CD4-positive, alpha-beta T cell treated with Interleukin-10 for 1 hour (primary cell): ENCODE measurements at places on chromosomes 3 and 15.

DNA sequence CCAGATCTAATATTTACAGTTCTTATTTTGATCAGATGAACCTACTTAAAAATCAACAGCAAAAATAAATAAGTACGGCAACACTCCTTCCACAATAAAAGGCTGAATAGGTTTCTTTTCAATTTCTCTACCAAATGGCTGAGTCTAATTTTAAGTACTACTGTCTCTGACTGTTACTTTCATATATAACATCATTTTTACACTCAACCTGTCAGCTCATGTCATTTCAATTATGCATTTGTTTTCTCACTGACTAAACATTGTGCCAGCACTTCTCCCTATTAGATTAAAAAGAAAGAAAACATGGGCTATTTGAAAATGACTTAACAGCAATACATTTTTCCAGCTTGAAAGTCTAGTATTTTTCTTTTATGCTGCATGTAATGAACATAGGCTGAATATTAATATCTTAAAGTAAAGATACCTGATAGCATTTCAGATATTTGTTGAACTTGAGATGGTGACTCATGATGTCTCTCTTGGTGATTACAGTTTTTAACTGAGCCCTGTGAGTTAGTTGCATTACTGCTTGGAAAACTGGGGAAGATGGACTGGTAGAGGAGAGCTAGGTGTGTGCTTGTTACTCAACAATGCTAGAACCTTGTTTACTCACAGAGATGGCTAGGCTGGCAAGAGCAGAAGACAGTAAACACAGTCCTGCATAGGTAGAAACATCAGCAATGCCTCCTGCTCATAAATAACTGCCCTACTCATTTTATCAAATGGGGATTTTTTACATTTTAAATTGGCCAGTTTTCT lies 73.9 kb downstream of the PEX5L start:
- DNase-seq = no peak

GRCh38 chr3:186930143-186930640 lies at the start of gene ST6GAL1:
ST6GAL1 (plus strand) TSS chr3:186930526; CDS start chr3:187042704, 112,178 bp downstream.
- peak; percentile 59 for DNase-seq

DNA sequence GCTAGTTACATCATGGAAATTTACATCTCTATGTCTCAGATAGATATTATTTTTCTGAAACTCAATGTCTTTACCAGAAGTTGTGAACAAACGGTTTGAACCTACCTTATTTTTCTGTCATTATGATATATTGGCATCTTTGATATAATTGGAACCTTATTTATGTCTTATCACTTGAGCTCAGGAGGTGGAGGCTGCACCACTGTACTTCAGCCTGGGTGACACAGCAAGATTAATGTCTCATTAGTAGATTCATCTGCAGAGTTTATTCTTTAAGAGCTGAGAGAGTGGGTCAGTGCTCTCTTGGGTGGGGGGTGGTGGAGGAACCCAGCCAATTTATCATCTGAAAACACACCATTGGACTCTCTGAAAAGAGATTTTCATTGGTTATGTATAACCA lies 21.4 kb downstream of the SCG3 start:
- no peak for DNase-seq

GRCh38 chr3:102483556-102483955 lies 48.7 kb downstream of the ZPLD1 start:
- no peak for DNase-seq

- DNase-seq = no peak
Observed at GRCh38 chr15:38991701-38992100, 427.1 kb upstream of the RASGRP1 start.

- no peak for DNase-seq
Observed at GRCh38 chr15:49062900-49063299, 16.7 kb upstream of the SECISBP2L start.

GRCh38 chr15:75815811-75816719 lies 27.2 kb upstream of the UBE2Q2 start:
- DNase-seq = no peak

GRCh38 chr3:71512000-71512399 lies 71.5 kb downstream of the FOXP1 start:
- peak; percentile 79 for DNase-seq
